ENCODE measurements at places on chromosomes 12 and 14.
A peak's percentile ranks its signal among the peaks of the same experiment; 100 is the strongest.

DNA sequence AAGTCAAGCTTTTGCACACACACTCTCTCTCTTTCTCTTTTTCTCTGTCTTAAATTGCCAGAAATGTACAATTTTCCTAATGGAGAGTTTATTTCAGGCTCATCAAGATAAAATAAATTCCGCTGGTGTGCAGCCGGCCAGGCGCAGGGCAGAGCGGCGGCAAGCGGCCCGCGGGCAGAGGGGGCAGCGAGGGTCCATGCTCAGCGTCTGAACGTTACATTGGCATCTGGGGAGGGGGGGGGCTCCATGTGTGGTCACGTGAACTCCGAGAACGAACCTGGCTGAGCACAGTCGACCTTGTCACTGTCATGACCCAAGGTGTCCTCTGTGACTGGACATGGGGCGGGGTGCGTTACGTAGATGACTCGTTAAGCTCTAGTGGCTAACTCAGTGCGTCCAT lies 23.8 kb upstream of the FZD10 start:
- DNase-seq: no peak

DNA sequence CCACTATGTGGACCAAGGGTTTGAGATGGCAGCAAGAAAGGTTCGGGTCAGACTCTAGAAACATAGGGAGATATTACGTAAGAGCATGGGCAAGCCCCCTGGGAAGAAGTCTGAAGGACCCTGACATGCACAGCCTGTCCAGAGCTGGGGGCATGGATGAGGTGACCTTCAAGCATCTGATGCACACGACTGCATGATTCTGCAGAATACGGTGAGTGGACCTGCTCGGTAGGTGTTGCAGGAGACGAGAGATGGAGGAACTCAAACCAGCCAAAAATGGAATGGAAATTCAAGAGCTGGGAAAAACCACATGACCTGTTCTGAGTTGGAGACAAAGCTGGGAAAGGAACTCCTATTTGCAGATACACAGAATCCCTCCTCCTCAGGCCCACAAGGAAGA lies 43.6 kb downstream of the ANO2 start:
- DNase-seq: no peak

DNA sequence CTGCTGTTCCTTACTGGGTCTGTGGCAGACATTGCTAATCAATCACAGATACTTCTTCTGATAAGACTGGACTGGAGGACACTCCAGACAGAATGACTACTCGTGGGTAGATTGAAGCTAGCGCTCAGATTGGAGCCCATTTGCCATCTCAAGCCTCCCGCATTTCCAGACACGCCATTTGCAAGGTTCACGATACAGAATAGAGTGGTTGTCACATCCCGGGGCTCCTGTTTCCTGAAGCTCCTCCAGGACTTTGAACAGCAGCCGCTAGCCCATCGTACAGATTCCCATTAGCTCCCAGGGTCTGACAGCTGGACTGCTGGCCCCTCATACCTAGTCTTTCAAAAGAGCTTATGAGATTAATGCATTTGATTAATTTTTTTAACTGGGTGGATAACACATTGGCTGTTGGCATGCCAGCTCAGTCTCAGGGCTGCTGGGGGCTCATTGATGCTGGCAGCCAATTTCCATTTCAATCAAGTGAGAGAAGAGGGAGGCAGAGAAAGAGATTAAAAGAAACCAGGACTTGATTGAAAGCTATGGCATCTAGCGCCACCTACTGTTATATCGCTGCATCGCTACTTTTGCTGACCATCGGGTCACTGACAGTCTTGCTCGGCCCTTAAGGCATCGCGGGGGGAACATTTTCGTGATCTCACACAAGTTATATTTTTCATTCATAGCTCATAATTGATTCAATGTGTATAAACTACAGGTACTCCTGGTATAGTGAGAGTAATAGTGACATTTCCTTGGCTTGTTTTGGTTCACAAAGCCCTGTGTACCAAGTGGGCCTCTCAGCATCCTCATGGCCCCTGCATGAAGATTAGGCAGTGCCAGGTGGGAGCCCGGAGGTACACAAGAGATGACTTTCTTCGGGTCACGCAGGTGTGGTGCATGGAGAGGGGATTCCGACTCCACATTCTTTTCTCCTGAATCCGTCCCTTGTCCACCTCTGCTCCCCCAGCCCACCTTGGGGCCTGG lies 78.6 kb downstream of the CCDC60 start:
- peak; percentile 55 for DNase-seq

DNA sequence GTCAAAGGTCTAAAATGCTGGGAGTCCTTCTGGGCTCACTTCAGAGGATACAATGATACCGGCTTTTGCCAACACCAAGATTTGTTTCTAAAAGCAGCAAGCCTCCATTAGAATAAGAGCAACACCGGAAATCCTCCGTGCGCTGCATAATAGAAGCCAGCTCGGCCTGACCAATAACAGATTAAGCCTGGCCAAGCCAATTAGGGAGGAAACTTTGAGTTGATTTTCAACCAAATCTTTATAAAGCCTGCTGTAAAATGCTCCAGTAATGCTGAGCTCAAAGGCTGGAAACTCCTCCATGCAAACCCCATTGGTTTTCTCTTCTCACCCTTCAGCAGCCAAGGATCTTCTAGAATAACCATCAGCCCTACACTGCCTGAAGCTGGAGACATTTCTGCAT lies 150.1 kb downstream of the NTF3 start:
- peak; percentile 64 for DNase-seq

DNA sequence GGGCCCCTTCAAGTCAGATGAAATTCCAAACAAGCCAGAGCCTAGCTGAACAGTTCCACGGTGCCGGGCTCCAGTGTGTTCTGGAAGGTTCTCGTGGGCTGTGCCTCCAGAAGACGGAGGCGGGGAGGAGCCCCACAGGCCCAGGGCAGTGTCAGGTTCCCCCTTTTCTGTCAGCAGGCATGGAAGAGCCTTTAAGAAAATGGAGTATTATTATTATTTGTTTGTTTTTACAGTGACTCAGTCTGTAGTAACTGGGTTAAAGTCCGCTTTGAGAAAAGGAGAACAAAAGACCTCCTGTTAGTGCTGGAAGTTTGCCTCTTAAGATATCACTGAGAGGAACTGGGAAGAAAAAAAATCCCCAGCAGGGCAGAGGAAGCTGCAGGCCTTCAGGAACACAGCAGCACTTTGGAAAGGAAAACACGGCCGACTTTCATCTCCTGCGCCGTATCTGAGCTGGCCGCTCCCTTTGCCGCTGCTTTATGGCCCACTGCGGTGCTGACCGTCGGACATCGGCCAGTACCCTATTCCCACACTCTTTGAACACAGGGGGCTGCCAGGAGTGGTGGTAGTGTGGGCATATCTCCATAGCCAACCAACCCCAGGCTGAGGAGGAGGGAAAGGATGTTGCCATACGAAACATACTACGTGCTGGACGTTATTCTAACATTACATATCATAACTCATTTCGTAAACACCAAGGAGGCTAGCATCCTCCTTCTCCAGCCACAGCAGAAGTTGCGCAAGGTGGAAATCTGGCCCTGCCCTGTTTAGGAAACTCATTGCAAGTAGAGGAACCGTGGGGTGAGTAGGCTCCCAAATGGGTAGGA lies 194.0 kb downstream of the ZFP36L1 start:
- no peak for DNase-seq

- DNase-seq: peak; percentile 72
Observed at GRCh38 chr12:62785941-62786559, 148.9 kb downstream of the PPM1H start.

DNA sequence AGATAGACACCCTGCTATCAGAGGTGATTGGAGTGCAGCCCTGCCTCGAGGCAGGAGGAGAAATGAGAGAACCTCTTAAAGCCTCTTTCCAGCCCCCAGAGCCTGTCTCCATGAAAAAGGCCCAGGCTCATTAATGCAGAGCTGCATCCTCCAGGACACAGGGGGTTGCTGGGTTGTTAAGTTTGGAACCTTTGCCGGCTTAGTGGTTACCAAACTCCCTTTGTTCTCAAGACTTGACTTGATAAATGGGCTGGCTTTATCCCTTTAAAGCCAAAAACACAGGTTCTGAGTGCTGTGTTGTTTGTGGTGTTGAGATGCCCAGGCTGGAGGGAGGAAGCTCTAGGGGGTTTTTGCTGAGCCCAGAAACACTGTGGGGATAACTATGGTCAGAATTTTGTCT lies 71.0 kb downstream of the DAD1 start:
- DNase-seq: no peak

GRCh38 chr14:33709711-33710110 lies 241.2 kb downstream of the EGLN3 start:
- no peak for DNase-seq

GRCh38 chr12:43776498-43776897 lies 17.7 kb downstream of the IRAK4 start:
- DNase-seq: no peak

GRCh38 chr14:37869633-37870032 lies 274.2 kb downstream of the TTC6 start:
- no peak for DNase-seq

Measured in left hindlimb (tissue), 1 donor.